ENCODE measurements at places on chromosomes 12 and 14. TPM values are rescaled to one million over a fixed set of nuclear protein-coding genes. Genes with fewer than 3 reads are reported as not detected.

GRCh38 chr12:64142382-64142781 lies 79.7 kb downstream of the KICS2 start:
- DNase-seq: no peak

GRCh38 chr14:68834816-68835215 lies 41.9 kb upstream of the ZFP36L1 start:
- DNase-seq: no peak

- peak; percentile 45 for DNase-seq
Observed at GRCh38 chr12:15179672-15180071, 41.5 kb downstream of the RERG start.

DNA sequence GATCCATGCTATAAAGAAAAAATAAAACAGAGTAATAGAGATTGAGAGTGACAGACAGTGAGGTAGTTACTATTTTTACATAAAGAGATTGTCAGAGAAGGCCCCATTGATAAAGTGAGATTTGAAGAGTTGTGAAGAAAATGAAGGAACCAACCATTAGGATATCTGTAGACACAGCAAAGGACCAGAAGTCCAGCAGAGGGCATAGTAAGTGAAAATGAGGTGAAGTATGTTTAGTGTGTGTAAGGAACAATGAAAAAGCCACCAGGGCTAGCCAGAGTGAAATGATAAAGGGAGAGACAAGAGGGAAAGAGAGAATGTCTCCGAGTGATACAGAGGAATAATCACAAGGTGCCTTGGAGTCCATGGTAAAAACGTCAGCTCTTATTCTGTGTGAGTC lies 411.0 kb downstream of the NELL2 start:
- peak; percentile 4 for DNase-seq

DNA sequence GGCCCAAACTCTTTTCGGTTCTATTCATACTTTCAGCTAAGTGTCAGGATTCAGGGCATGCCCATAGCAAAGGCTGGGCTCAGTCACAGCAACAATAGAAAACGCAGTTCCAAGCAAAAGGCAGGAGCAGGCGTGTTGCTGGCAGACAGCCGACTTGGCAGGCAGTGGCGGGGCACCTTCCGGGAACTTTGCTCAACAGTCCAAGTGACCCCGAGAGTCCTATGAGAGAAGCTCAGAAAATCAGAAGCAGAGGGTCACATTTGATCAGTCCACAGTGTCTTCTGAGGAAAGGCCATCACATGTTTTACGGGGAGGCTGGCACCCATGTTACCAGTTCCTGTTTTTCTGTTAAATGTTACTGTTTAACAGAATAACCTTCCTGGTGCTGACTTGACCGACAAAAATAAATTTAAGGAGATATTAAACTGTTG lies 115.0 kb downstream of the DACT1 start:
- DNase-seq: no peak

- DNase-seq: peak; percentile 70
Observed at GRCh38 chr12:94650143-94651056, at the start of gene TMCC3. Gene TMCC3, minus strand, starts transcription at chr12:94650557. Its CDS starts 127 bp downstream, at chr12:94650430.

DNA sequence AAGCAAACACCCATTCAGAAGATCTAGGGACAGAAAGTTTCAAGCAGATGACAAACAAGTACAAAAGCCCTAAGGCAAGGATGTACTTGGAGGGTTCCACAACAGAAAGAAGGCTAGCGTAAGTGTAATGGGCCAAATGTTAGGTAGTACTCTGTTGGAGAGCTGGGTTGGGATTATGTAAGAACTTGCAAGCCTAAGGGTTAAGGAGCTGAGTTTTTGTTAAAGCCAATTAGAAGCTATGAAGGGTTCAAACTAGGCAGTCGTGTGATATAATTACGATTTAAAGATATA lies 41.4 kb downstream of the HECTD1 start:
- no peak for DNase-seq

- DNase-seq: no peak
Observed at GRCh38 chr14:104597576-104597975, 7.0 kb downstream of the TMEM179 start.

SERPINA12 gene
- not detected for total RNA-seq

SLCO1C1 gene
- not detected for total RNA-seq

DNA sequence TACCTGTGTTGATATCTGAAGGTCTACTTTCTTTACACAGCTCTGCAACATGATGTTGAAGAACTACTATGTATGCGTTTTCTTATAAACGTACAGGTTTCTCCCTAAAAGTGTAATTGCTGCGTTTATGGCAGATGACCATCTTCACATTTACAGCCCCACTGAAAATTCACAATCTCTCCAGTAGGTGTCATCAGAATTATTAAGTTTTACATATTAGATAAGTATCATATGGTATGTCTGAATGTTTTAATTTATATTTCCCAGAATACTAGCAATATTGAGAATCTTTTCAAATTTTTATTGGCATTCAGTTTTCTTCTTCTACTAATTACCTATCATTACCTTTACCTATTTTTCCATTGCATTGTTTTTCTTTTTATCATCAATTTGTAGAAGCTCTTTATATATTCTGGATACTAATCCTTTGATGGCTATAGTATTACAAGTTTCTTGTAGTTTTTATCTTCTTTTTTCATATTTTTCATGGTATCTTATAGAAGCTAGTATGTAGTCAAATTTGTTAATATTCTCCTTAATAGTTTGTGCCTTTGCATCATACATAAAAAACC lies 123.5 kb downstream of the CAPZA3 start:
- peak; percentile 26 for DNase-seq

GRCh38 chr14:104087505-104087904 lies 2.0 kb downstream of the ASPG start:
- DNase-seq: no peak

- no peak for DNase-seq
Observed at GRCh38 chr14:103522649-103523574, at the start of gene CKB. Gene CKB, minus strand, starts transcription at chr14:103522830. Its CDS starts 337 bp downstream, at chr14:103522493.

NDUFB1 gene
- 422 TPM for total RNA-seq

DNA sequence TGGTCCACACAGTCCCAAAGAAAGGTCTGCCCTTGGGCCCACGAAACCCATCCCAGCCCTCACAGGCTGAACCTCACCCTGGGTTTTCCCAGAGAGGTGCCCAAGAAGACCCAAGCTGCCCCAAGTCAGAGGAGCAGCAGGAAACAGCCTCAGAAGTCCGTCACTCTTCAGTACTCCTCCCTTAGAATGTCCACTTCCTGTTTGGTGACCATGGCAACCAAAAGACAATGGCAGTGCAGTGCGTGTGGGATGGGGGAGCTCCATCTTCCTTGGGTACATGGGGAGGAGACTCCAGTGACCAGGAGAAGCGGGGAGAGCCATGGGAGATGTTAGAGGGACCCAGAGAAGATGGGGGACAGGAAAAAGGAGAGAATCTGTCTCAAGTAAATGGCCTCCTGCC lies 11.3 kb downstream of the SELPLG start:
- DNase-seq: no peak

HOXC5 gene
- 1.8 TPM for total RNA-seq

IL26 gene
- total RNA-seq: not detected

DNA sequence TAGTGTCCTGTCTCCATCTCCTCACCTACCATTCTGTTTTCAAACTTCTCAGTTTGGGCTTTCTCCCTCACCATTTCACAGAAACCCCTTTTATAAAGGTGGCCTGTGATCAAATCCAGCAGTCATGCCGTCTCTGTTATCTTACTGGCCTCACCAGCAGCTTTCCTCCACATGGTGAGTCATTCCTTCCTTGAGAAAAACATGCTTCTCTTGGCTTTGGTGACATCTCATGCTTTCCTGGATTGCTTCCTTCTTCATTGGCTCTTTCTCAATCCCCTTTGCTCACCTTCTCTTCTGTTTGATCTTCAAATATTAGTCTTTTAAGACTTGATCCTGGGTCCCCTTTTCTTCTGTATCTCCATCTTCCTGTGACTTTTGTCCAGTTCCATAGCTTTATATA lies 164.9 kb downstream of the ANO4 start:
- DNase-seq: peak; percentile 36

- DNase-seq: no peak
Observed at GRCh38 chr14:103001226-103001625, 56.1 kb downstream of the CDC42BPB start.

HCAR1 gene
- not detected for total RNA-seq

ZNF140 gene
- total RNA-seq: 11.7 TPM

GRCh38 chr12:16112612-16113560 lies 164.6 kb downstream of the SLC15A5 start:
- peak; percentile 19 for DNase-seq

GRCh38 chr14:93150227-93151208 lies 34.2 kb downstream of the MOAP1 start:
- no peak for DNase-seq

FAM234B gene
- total RNA-seq: 9.2 TPM

SPTLC2 gene
- 15.6 TPM for total RNA-seq

GRCh38 chr12:80749456-80749855 lies 32.7 kb downstream of the MYF5 start:
- no peak for DNase-seq

RPGRIP1 gene
- total RNA-seq: not detected

DNA sequence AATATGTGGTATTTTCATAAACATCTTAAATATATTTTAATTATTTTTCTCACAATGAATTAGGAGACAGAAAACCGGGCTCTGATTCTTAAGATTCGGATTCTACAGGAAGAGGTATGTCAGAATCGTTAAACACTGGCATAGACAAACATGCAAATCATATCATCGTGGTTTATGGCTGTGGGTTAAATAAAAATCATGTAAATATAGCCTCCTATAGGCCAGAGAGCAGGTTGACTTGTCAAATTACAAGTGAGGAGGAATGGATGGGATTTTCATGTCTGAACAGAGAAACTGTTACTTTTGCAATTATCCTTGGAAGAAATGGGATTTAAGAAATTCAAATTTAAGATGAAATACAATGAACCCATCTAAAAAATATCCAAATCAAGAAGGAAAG lies 74.9 kb upstream of the BCAT1 start:
- no peak for DNase-seq

DNA sequence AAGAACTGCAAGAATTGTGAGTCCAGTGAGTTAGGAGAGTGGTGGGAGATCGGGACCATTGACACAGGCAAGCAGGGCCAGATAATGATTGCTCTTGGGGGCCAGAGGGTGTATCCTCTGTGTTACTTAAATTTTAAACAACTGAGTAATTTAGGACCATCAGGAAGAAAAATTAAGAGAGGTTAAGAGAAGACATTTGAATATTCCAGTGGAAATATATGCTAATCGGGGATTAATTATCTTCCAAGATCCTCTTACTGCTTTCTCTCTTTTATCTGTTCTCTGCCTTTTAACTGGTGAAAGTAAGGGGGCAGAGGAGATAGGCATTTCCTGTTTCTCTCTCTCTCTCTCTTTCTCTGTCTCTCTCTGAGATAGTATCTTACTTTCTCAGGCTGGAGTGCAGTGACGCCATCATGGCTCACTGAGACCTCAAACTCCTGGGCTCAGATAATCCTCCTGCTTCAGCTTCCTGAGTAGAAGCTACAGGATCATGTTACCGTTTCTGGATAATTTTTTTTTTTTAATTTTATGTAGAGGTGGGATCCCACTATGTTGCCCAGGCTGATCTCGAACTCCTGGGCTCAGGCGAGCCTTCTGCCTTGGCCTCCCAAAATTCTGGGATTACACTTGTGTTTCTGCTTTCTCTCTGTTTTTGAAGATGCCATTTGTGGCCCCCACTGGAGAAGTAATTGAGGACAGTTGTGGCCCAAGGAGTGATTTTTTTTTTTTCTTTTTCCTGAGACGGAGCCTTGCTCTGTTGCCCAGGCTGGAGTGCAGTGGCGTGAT lies 85.1 kb downstream of the DIP2B start:
- DNase-seq: peak; percentile 90

- peak; percentile 41 for DNase-seq
Observed at GRCh38 chr14:28542040-28542439, 224.5 kb upstream of the FOXG1 start.

DNA sequence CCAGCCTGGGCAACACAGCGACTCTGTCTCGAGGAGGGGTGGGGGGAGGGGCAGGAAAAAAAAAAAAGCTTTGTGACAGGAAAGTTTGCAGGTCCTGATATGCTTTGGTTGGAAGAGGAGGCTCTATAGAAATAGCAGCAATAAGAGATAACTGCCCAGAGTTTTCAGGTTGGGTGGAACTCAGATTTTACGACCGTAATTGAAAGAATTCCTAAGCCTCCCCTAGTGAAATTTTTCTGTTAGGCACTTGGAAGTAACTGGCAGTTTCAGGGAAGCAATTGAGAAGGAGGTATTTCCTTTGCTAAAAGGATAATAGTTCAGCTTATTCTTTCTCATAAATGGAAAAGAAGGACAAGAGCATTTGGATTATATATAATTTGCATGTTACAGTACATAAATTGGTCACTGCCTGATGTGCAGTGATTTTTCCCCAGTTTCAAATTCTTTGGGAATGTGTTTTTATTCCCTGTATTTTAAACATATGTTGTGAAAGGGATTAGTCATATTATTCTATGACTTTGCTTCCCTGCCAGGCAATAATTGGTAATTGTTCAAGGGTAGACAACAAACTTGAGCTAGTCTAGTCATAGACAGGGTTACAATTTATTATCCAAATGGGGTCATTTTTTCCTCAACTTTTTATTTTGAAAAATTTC lies 452.8 kb downstream of the AEBP2 start:
- no peak for DNase-seq

DNA sequence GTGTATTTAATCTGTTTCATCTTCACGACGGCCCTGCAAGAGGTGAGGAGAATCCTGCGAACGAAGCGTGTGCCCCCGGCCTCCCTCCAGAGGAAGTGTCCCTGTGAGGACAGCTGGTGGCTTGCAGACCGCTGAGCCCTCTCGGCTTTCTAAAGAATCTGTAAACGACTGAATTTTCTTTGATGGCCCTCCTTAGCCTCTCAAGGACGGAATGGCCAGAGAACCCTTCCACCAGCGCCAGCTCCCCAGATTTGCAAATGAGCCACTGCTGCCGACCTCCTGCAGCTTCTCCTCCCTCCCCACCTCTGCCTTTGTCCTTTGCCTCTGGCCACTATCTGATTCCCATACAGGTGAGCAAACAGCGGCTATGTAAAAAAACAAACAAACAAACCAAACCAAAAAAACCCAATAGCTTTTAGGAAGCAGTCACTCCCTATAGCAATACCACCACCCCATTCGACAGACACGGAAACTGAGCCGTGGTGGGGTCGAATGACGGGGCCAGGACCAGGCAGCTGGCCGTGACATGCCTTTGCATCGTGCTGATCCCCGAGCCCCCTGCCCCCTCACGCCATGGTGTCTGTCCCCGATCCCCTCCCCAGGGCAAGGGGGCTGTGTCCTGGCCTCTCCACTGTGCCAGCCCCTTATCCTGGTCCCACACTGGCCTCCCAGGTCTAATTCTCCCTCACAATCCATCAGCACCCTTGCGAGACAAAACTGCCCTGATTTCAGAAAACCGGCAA lies 23.6 kb downstream of the RFLNA start:
- no peak for DNase-seq

COPZ1 gene
- 186 TPM for total RNA-seq

FGD6 gene
- total RNA-seq: 0.92 TPM

- DNase-seq: no peak
Observed at GRCh38 chr12:76529226-76529918, 30.2 kb downstream of the OSBPL8 start.

All from LHCN-M2 (cell line).